CD4-positive, alpha-beta T cell (primary cell): ENCODE measurements at places on chromosomes 2 and 18.
A peak's percentile ranks its signal among the peaks of the same experiment; 100 is the strongest.

DNA sequence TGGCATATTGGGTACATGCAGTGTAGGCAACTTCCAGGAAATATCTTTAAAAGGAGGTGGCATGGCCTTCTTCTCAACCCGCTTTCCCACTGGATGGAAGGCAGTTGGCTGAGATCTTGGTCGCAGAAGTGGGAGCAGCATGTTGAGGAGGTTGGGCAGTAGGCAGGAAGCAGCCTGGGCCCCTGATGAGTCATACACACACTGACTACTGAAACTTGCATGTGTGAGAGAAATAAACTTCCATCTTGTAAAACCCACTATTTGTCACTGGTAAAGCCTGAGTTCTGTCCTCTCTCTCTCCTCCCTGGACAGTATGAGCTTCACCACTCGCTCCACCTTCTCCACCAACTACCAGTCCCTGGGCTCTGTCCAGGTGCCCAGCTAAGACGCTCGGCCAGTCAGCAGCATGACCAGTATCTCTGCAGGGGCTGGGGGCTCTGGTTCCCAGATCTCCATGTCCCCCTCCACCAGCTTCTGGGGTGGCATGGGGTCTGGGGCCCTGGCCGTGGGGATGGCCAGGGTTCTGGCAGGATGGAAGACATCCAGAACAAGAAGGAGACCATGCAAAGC is 233.8 kb upstream of the SPRED2 start:
- no peak for DNase-seq

- no peak for DNase-seq
These were observed 169.1 kb upstream of the MC4R start for GRCh38 chr18:60541661-60542060.

DNA sequence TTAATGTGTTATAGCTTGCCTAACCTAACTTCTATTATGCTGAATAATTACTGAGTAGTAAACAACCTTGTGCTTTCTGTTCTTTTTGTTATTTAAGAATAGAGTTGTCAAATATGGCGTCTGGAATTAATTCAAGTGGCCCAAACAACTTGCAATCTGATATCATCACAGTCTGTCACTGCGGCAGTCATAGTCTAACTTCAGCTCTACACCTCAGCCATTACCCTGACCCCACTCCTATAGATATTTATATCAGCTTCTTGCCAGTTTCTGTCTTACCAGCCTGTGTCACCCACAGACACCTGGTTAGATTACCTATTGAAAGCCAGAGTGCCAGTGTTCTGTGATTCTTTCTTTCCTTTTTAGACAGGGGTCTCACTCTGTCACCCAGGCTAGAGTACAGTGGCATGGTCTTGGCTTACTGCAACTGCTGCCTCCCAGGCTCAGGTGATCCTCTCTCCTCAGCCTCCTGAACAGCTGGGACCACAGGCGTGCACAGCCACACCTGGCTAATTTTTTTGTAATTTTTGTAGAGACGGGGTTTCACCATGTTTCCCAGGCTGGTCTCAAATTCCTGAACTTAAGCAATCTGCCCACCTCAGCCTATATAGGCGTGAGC is 14.1 kb upstream of the KLHL41 start:
- DNase-seq, result no peak

GRCh38 chr2:230798769-230799399 is 65.9 kb upstream of the ITM2C start:
- DNase-seq, result peak; percentile 77

- DNase-seq, result no peak
These were observed 141.4 kb upstream of the SERTAD2 start for GRCh38 chr2:64795024-64795592.

DNA sequence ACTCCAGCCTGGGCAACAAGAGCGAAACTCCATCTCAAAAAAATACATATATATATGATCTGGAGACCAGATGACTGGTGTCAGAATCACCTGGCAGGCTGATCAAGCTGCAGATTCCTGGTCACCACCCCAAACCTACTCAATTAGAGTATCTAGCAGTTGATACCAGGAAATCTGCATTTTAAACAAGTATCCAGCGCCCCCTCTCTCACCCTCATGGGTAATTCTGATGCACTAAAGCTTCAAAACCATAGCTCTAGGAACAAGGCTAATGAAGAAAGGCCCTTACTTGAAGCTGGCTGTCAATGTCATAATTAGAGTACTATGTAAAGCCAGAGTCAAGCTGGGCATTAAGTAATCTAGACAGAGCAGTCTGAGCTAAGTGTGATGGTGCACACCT is 25.0 kb upstream of the PCBP1 start:
- no peak for DNase-seq

- no peak for DNase-seq
These were observed 176.1 kb upstream of the TNP1 start for GRCh38 chr2:217035967-217036366.

GRCh38 chr18:7876354-7877104 is 309.4 kb downstream of the PTPRM start:
- DNase-seq, result no peak

- DNase-seq, result no peak
These were observed 478.9 kb downstream of the EIPR1 start for GRCh38 chr2:2898744-2899143.

DNA sequence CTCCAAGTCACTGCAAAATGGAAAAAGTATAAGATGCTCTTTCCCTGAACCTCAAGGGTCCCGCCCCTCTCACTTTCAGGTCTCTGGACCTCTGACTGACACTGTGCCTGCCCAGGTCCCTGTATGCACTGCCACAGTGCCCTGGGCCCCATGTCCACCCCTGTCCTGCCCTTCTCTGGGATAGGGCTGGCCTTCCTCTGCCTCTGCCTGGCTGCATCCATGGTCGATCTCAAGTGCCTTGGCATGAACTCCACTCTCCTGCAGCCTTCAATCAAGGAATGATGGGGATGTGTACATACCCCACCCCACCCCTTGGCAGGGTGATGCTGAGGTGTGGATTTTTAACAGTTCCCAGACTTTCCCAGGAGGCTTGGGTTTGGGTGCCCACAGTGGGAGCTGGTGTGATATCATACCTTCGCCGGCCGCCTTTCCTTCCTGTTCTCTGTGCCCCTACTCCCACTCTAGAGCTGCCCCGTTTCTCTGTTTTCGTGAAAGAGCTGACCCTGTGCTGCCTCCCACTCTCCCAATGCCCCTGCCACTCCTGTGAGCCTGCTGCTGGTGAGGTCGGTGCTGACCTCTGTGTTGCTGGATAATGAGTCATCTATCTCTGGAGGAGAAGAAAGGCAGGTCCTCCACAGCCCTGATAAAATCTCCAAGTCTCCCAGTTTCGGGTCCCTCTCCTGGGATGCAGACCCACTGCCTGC is 18.9 kb downstream of the PTPN18 start:
- DNase-seq, result no peak

DNA sequence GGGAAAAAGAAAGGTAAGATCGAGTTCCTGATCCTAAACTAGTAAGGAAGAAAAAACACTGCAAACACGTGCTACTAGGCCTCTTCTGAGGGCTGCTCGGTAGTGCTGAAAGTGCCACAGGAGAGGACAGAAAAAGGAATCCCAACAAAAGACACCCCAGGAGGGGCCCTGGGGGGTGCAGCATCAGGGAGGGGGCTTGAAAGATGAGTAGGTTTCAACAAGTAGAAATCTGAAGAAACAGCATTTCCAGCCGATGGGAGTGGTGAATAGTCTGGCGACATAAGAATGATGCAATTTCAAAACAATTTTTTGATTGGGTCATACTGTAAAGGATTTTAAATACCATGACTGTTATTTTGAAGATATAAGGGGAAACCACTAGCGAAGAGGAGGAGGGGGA is 98.6 kb downstream of the NOL10 start:
- DNase-seq, result no peak

GRCh38 chr2:51289045-51289444 is 257.1 kb upstream of the NRXN1 start:
- DNase-seq, result no peak

- no peak for DNase-seq
These were observed 6.1 kb upstream of the TMBIM1 start for GRCh38 chr2:218298314-218298875.

DNA sequence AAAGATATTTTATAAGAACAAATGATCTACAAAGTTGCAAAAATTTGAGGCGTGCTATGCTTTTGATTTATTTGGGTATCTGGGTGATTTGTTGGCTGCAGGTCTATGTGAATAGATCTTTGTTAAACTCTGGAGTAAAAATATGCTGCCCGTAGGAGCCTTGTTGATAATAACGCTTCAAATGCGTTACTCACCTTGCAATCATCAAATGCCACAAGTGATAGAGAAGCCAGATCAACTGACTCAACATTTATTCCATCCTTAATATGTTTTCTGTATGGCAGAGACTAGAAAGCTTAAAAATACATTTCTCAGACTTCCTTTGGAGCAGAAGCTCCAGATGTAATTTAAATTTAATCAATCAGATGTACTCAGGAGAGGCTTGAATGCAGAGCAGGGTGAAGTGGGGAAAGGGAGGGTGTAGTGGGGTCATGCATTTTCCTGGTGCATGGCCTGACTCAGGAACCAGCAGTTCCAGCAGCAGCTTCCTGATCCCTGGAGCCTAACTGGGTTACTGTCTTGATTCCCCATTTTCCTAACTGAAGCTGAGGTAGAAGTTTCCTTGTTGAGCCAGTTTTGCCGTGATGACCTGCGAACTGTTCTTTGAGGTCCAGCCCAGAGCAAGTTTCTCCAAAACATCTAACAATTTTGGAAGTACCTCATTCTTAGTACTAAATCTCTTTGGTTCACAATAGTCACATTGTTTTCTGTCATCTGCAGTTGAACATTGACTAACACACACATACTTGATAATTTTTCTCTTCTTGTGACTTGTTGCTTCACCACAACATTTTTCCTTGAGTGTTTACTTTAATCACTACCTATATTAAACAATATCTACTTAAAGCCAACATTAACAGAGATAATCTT is 284.7 kb upstream of the CWC22 start:
- DNase-seq, result no peak

DNA sequence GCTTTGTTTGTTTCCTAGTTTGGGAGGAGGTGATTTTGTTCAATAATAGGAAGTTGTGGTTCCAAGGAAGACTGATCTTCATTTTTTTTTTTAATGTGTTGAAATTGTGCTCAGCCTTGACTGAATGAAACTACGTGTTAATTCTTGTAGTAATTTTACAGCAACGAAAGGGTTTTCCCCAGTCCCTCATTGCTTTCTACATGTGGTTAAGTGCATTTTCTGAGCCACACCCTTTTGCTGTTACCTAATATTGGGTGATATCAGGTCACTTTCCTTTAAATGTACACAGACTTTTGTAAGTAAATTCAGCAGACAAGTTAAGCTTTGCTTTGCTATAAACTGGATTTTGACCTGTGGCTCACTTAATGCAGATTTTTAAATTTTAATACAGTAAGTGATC is 73.6 kb downstream of the OTX1 start:
- DNase-seq, result no peak

DNA sequence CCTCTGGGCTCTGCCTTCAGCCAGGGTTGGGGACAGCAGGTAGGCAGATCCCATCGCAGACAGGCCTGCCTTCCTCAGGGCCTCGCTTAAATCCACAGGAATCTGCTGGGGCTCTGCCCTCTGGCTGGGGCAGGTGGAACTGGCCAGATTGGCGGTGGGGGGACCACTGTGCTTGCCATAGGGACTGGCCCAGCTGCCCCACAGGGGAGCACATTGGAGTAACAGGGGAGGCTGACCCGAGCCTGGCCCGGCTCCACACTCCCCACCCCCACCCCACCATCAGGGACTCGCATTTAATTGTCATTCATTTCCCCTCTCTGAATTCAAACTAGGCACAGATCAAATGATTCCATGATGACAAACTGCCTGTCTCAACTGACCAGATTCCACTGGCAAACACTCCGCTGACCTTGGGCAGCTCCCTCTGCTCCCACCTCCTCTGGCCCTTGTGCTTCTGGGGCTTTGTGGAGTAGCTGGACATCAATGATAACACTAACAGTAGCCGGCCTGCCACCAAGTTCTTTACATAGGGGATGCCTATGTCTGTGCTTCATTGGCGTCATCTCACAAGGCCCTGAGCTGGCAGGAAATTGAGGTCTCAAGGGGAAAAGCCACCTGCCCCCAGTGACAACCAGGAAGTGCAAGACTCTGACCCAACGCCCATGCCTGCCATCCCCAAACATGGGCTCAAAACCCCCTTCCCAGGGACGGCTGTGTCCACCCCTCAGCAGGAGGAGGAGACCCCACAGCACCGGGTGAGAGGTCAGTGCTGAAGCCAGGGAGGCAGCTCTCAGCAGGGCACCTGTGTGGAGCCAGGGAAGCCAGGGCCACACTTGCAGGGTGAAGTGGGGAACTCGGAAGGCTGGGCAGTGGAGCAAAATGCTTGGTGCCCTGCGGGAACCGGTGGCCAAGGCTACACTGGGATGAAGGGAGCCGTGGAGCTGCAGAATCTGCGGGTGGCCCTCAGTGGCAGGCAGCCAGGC is 2.1 kb upstream of the B3GNT7 start:
- no peak for DNase-seq

DNA sequence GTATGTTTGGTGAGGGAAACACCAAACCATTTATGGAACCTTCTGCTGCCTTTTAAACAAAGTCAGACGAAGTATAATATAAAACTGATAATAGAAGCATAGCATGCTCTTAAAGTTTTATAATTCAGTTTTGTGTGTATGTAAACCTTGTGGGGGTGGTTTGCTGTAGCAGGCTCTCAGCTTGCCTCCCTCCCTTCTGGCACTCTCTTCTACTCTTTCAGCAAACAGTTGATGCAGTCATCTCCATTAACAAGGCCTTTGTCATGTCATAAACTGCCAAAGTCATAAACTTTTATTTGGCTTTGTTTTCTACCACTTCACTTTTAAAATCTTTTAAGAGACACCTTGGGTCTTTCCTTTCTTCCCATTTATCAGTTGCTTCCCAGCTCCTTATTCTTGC is 448.2 kb upstream of the SETBP1 start:
- DNase-seq, result no peak

DNA sequence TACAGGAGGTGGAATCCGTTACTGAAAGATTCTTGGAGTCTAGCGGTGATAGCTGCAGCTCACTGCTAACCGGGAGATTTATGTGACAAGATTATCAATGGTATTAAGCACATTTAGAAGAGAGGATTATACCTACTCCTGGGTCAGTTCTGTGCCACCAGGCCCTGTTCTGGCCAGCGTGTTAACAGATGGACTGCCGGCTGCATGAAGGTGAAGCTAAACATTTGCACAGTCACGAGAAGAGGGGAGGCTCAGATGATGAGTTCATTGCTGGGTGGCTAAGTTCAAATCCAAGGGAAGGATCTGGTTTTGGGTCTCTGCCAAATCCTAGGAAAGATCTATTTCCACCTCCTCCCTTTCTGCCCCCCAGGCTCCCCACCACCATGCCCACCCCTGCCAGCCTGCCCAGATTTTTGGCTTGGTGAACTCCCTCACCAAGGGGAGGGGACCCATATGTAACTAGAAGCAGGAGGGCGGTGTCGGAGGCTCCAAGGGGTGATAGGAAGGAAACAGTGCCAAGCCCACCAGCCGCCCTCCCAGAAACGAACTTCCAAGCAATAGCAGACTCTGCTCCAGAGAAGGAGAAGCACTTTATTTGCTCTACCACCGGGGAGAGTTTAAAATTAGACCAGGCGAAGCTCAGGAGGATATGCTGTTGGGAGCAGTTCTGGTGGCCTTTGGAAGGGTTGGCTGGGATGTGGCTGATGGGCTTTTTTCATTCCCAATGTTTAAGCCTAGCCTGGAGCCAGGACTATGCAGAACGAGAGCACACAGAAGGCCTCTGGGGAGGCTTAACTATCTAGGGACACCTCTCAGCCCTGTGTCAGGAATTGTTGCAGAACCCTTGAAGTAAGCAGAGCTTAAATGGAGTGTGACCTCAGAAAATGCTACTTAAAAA is 200.5 kb downstream of the KLHL29 start:
- DNase-seq, result no peak
